ENCODE measurements at places on chromosomes 16 and 17.

GRCh38 chr17:40605306-40605705 lies 40.0 kb upstream of the CCR7 start:
- DNase-seq: no peak

DNA sequence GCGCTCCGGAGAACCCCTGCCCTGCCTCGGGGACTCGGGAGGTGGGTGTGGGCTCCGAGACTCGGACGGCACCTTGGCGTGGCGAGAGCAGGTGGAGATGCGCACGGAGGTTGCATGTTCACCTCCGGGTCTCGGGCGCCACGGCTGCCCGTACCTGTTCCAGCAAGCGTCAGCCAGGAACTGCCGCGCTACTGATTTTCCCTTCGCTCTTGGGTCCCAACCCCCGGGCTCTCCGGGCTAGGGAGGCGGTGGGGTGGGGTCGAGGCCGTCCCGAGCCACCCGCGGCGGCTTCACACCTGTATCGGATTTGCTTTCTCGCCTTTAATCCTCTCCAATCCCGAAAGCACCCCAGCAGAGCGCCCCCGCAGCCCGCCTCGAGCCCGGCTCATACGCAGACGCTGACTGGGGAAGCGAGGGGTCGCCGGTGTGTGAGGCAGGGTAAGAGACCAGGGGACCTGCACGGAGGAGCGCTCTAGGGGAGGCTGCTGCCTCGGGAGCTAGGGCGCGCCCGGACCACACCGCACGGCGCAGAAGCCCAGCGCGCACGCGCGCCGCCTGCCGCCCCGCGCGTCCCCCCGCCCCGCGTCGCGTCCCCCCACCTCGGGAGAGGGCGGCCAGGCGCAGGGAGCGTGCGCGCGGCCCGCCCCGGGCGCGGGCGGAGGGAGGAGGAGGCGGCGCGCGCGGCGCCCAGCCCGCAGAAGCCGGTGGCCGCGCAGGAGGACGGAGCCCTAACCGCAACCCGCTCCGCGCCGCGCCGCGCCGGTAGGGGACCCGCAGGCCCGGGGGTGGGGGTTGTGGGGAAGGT lies at the start of gene DUSP14:
TSS of gene DUSP14 (plus strand) at position 695 of the 805 bp plus-strand sequence. CDS start 22,382 bp downstream, outside the sequence.
- DNase-seq: no peak

DNA sequence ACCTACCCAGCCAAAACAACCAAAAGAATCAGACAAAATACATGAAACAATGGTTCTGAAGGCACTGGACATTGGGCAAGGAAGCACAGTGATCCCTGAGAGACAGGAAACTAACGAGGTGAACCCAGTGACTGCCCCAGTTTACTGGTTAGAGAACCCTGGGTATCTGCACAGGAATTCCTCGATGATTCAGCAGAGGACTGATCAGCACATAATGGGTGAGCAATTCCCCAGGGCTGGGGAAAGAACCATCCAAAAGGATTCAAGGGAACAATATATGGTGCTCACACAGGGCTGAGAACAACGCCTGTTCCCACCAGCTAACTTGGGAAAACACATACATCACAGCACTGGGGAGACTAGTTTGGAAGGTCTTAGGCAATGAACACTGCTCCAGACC lies 167.2 kb downstream of the PARN start:
- DNase-seq: no peak

DNA sequence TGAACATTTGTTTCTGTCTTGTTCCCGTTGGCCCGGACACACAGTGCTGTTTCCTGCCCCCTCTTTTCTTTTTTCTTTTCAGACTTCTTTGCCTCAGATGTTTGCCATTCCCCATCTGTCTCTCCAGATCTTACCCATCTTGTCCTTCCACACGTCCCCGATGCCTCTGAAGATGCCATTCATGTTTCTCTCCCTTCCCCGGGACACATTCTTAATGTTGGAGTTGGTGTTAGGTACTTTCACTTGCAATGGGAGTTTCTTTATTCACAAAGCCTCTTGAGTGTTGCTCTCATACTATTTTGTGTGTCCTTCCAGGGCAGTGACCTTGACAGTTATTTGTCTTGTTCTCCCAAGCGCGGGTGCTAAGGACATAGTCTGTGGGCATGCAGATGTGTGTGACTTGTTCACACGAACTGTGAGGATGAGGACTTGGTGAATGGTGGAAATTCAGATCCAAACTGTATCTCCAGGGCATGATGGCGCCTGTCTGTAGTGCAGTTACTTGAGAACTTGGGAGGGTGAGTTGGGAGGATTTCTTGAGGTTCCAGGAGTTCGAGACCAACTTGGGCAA lies 8.3 kb downstream of the SEC14L1 start:
- no peak for DNase-seq

DNA sequence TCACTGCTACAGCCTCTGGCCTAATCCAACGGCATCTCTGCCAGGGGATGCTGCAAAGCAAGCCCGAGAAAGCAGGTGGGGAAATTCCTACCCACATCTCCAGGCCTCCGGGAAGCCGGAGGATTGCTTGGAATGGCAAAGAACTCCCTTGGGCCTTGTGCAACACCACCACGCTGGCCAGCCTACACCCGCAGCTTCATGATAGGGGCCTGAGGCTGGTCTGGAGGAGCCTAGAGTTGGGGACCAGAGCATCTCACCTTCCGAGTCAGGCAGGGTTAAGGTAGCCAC lies 20.3 kb downstream of the GGA3 start:
- no peak for DNase-seq

GRCh38 chr16:47236716-47237115 lies 93.0 kb upstream of the NETO2 start:
- DNase-seq: no peak

- no peak for DNase-seq
Measured at GRCh38 chr17:527247-527646, 174.6 kb upstream of the RPH3AL start.

DNA sequence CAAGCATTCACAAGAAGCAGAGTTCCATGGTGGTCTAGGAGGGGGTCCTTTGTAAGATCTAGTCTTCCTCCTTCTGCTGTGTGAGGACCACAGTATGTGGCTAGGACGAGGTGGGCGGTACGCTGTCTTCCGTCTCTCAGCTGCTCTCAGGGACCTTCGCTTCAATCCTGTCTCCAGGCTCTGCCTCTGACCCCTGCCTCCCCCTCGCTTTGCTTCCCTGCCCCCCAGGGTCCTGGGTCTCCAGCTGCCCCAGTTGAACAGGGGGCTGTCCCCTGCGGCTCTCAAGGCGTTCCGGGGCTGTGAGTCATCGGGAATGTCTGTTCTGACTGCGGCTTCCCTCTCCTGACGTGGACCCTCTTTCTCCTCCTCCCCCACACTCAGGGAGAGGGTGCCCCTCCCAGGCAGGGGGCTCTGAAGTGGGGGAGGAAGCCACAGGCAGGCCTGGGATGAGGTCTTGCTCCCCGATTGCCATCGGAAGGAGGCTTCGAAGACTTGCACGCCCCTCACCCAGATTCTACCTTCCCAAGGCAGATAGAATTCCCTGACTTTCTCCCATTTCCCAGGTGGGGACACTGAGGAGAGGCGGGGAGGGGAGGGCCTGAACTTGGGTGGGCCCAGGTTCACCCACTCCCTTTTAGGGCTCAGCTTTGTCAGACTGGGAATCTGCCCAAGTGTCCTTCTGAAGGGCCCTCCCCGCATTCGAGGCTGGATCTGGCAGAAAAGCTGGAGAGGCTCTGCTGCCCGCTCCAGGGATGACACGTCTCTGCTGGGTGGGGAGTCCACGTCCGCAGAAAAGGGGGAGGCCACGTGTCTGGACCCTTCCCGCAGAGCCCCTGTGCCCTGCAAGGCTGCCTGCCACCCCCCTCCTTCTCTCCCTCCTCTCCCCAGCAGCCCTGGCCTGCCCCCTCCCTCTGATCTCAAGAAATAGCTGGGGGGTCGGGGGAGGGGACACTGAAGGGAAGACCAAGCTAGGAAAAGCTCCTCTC lies 9.1 kb upstream of the COL1A1 start:
- peak; percentile 20 for DNase-seq

GRCh38 chr16:87945351-87946042 lies 5.7 kb upstream of the BANP start:
- DNase-seq: peak; percentile 40

- peak; percentile 19 for DNase-seq
Measured at GRCh38 chr17:3647769-3648555, 11.4 kb downstream of the CTNS start.

Measured in pulmonary artery endothelial cell (primary cell).